ENCODE measurements at places on chromosomes 5 and 9. TPM values are rescaled to one million over a fixed set of nuclear protein-coding genes. Genes with fewer than 3 reads are reported as not detected.

FCHO2 gene
- 2.3 TPM for total RNA-seq

TICAM2 gene
- 2.1 TPM for total RNA-seq

PTGER4 gene
- 42.3 TPM for total RNA-seq

- DNase-seq, result no peak
Observed at GRCh38 chr5:39195198-39195826, 24.1 kb downstream of the FYB1 start.
